Activated CD8-positive, alpha-beta T cell treated with anti-CD3 and anti-CD28 coated beads for 36 hours (primary cell): ENCODE measurements at places on chromosomes 4 and X.

- H3K27ac ChIP-seq: no peak overlapping the region
- no peak for DNase-seq
- peaks cover 7% of the 10 kb centered on the region for H3K4me1 ChIP-seq
- H3K36me3 ChIP-seq: no peaks in the 10 kb centered on the region
- no peaks in the 10 kb centered on the region for H3K27me3 ChIP-seq
These were observed 20.1 kb downstream of the ACSL1 start for GRCh38 chr4:184805462-184806228.

- peaks cover 52% of the 10 kb centered on the region for H3K4me1 ChIP-seq
- no peak for DNase-seq
- H3K27me3 ChIP-seq: no peaks in the 10 kb centered on the region
- peaks cover 59% of the 10 kb centered on the region for H3K36me3 ChIP-seq
- H3K27ac ChIP-seq: peak overlapping the region; percentile 72
These were observed 23.8 kb downstream of the CENPC start for GRCh38 chr4:67521506-67521905.

GRCh38 chr4:98546910-98547594 is 111.4 kb downstream of the TSPAN5 start:
- H3K4me1 ChIP-seq: peaks cover 17% of the 10 kb centered on the region
- H3K27me3 ChIP-seq: no peaks in the 10 kb centered on the region
- H3K4me3 ChIP-seq: no peak overlapping the region
- no peak for DNase-seq
- H3K27ac ChIP-seq: no peak overlapping the region

- H3K36me3 ChIP-seq: no peaks in the 10 kb centered on the region
- H3K27ac ChIP-seq: no peak overlapping the region
- no peaks in the 10 kb centered on the region for H3K4me1 ChIP-seq
- H3K27me3 ChIP-seq: no peaks in the 10 kb centered on the region
- no peak for DNase-seq
These were observed 168.8 kb downstream of the RELL1 start for GRCh38 chr4:37517326-37517725.

GRCh38 chr4:19748519-19749479 is 502.9 kb upstream of the SLIT2 start:
- no peak overlapping the region for H3K27ac ChIP-seq
- DNase-seq: no peak
- H3K4me1 ChIP-seq: no peaks in the 10 kb centered on the region
- H3K36me3 ChIP-seq: no peaks in the 10 kb centered on the region

DNA sequence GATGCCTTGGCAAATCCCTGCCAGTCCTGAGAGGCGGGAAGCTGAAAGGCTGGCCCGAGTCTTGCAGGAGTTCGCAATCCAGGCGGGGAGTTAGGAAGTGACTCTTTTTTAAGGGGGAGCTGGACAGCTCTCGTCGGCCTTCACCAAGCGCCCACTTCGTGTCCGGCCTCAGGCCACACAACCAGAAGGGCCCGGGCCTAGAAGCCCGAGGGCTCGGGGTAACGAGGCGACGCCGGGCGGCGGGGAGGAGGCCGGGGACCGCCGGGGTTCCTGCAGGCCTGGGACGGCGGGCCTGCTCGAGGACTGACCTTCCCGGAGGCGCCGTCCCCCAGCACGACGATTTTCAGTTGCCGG is 395 bp downstream of the RAB28 start:
- H3K4me1 ChIP-seq: peaks cover 20% of the 10 kb centered on the region
- peaks cover 2% of the 10 kb centered on the region for H3K36me3 ChIP-seq
- H3K4me3 ChIP-seq: peak overlapping the region; percentile 93
- peaks cover 8% of the 10 kb centered on the region for H3K27me3 ChIP-seq
- DNase-seq: no peak

DNA sequence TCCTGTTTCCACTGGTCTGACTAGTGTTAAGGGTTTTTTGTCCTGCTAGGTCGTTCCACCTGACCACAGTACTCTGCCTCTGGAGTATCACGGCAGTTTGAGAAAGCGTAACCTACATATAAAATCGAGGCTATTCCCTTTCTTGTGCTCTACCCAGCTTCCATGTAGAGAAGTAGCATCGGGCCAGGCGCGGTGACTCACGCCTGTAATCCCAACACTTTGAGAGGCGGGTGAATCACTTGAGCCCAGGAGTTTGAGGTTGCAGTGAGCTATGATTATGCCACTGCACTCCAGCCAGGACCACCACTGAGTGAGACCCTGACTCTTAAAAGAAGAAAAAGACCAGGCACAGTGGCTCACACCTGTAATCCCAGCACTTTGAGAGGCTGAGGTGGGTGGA is 7.5 kb downstream of the PPEF1 start:
- H3K4me3 ChIP-seq: no peak overlapping the region
- no peaks in the 10 kb centered on the region for H3K27me3 ChIP-seq
- DNase-seq: no peak

DNA sequence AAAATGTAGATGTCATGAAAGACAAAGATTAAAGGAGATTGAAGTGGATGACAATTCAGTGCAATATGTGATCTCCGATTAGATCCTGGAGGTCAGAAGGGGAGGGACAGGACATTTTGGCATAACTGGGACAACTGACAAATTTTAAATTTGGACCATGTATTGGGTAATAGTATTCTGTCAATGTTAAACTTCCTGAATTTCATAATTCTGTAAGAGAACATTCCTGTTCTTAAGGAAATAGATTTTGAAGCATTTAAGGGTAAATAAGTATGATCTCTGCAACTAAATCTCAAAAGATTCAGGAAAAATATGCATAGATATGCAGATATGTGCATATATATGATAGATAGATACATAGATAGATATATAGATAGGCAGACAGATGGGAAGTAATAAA is 11.0 kb downstream of the ODAPH start:
- no peak for DNase-seq
- peaks cover 2% of the 10 kb centered on the region for H3K27me3 ChIP-seq
- no peaks in the 10 kb centered on the region for H3K36me3 ChIP-seq
- no peak overlapping the region for H3K4me3 ChIP-seq
- H3K4me1 ChIP-seq: no peaks in the 10 kb centered on the region
- no peak overlapping the region for H3K27ac ChIP-seq

DNA sequence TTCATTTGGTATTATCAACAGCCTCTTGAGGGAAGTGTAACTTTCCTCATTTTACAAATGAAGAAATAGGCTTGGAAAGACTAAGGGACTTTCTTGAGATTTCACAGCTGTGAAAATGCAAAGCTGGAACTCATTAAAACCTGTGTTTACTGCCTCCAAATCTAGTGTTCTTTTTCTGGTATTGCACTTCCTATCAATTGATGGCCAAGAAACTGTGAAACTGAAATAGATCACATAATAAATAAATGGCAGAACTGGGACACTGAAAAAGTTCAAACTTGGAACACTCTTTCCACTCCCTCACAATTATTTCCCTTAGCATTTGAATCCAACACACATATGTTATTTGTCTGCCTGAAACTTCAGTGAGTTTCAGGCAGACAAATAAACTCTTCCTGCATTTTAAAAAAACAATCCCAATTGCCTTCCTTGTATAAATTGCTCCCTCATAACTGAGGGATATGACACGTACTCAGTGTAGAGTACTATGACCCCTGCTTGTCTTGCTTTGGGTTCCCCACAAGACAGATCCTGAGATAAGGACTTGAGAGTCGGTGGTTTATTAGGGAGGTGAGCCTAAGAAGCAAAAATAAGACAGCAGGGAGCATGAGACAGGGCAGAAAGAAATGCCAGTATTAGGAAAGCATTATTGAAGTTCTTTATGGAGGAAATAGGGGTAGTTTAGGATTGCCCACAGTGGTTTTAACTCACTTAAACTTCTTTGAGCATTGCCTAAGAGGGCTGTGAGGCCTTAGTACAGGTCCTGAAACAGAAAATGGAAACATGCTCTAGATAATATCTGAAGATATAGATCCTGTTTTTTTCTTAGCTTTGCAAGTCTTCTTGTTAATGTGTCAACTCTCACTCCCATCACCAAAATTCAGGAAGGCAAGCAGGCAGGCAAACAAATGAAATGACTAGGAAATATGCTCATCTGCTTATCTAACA is 33.9 kb downstream of the RTL3 start:
- H3K36me3 ChIP-seq: no peaks in the 10 kb centered on the region
- H3K27ac ChIP-seq: no peak overlapping the region
- no peak overlapping the region for H3K4me3 ChIP-seq
- H3K4me1 ChIP-seq: peaks cover 6% of the 10 kb centered on the region
- no peaks in the 10 kb centered on the region for H3K27me3 ChIP-seq

- no peak overlapping the region for H3K27ac ChIP-seq
- no peak overlapping the region for H3K4me3 ChIP-seq
- no peaks in the 10 kb centered on the region for H3K4me1 ChIP-seq
- H3K36me3 ChIP-seq: no peaks in the 10 kb centered on the region
- no peak for DNase-seq
These were observed 13.0 kb downstream of the RAB9B start for GRCh38 chrX:103818842-103819619.

DNA sequence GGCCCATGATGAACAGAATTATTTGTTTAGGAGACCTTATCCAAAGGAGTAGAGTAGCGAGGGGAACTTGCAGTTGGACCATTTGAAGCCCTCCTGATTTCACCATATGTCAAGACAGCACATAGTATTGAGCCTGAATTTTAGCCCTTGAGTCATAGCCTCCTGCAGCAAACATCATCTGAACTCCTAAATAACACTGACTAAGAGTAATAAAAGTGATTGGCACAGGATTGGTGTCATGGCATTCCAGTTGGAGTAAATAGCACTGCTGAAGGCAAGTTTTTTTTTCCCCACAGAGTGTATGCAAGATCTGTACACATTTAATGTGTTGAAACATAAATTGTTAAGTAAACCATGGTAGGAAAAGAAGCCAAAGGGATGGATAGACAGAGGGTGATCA is 89.0 kb downstream of the COMMD8 start:
- no peak for DNase-seq
- H3K4me1 ChIP-seq: no peaks in the 10 kb centered on the region
- no peak overlapping the region for H3K27ac ChIP-seq
- peaks cover 4% of the 10 kb centered on the region for H3K27me3 ChIP-seq
- H3K36me3 ChIP-seq: no peaks in the 10 kb centered on the region
- H3K4me3 ChIP-seq: no peak overlapping the region

DNA sequence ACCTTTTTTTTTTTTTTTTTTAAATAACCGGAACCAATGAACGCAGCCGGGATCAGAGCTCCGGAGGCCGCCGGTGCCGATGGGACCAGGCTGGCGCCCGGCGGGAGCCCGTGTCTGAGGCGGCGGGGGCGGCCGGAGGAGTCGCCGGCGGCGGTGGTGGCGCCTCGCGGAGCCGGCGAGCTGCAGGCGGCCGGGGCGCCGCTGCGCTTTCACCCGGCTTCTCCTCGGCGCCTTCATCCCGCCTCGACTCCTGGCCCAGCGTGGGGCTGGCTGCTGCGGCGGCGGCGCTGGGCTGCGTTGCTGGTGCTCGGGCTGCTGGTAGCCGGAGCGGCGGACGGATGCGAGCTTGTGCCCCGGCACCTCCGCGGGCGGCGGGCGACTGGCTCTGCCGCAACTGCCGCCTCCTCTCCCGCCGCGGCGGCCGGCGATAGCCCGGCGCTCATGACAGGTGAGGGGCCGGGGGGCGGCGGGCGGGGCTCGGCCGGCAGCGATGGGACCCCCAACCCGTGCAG is 337 bp downstream of the STIM2 start:
- peaks cover 52% of the 10 kb centered on the region for H3K4me1 ChIP-seq
- peaks cover 4% of the 10 kb centered on the region for H3K36me3 ChIP-seq
- peak overlapping the region; percentile 97 for H3K27ac ChIP-seq
- peak; percentile 67 for DNase-seq
- peak overlapping the region; percentile 91 for H3K4me3 ChIP-seq
- no peaks in the 10 kb centered on the region for H3K27me3 ChIP-seq

DNA sequence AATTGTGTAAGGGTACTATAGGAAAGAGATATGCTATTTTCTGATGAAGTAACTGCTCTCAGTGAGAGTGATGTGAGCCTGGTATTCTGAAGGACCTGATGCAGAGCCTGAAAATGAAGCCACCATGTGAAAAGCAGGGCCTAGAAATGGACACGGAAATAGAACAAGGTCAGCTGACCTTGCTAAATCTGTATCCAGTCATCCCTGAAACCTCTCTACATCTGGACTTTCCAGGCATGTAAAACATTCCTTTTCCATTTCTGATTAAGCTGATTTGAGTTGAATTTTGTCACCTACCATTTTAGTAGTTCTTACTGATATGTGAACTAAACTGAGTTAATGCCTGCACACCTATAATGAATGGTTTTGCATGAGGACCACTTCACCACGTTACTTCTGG is 72.4 kb upstream of the NEIL3 start:
- no peaks in the 10 kb centered on the region for H3K36me3 ChIP-seq
- no peaks in the 10 kb centered on the region for H3K27me3 ChIP-seq
- no peak for DNase-seq
- H3K4me3 ChIP-seq: no peak overlapping the region
- no peak overlapping the region for H3K27ac ChIP-seq
- no peaks in the 10 kb centered on the region for H3K4me1 ChIP-seq

DNA sequence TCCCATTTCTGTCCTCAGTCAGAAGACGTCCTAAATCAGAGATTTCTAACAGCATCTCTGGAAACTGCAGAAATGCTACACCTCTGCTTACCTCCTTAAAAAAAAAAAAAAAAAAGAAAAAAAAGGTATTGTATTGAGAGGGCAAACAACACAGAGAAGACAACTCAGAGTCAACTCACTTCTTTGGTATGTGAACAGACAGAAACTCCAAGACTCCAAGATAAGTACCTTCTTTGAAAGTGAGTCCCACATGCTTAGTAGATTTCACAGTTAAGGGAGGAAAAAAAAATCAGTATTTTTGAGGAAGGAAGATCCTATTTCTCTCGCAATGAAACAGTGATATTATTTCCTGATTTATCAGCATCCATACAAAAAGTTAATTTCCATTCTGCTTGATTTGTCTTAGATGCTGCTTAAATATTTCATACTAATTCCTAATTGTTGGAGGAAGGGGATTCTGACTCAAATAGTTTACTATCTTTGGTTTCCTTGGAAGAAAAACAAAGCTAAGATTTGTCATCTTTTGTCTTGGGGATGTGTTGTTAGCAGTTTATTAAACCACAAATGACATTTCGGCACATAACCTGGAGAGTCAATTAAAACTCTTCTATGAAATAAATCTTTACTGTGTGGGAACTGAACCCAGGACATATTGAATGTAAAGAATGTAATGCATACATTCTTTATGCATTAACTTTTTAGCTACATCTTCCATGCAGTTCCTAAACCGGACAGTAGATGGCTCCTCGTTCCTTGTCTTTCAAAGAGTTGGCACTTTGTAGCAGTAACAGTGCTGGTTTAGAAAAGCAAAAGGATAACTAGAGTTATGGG is 4.7 kb downstream of the RASGEF1B start:
- no peaks in the 10 kb centered on the region for H3K27me3 ChIP-seq
- H3K4me1 ChIP-seq: peaks cover 47% of the 10 kb centered on the region
- no peak overlapping the region for H3K27ac ChIP-seq
- H3K4me3 ChIP-seq: no peak overlapping the region
- no peaks in the 10 kb centered on the region for H3K36me3 ChIP-seq

DNA sequence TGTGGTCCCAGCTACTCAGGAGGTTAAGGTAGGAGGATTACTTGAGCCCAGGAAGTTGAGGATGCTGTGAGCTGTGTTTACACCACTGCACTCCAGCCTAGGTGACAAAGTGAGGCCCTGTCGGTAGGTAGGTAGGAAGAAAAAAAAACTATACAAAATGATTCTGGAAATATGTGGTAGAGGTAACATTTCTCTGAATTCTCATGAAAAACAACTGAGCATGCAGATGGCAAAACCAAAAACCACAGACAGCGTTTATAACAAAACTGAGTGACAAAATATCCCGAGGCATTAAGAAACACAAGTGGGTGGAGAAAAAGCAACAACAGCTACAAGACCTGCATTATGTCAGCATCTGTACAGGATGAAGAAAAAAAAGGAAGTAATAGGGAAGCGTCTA is 211.7 kb downstream of the DLG3 start:
- H3K4me3 ChIP-seq: no peak overlapping the region
- no peaks in the 10 kb centered on the region for H3K36me3 ChIP-seq
- no peaks in the 10 kb centered on the region for H3K27me3 ChIP-seq
- peaks cover 8% of the 10 kb centered on the region for H3K4me1 ChIP-seq
- peak overlapping the region; percentile 54 for H3K27ac ChIP-seq
